ENCODE measurements at places on chromosomes 16 and 17.
A peak's percentile ranks its signal among the peaks of the same experiment; 100 is the strongest.

DNA sequence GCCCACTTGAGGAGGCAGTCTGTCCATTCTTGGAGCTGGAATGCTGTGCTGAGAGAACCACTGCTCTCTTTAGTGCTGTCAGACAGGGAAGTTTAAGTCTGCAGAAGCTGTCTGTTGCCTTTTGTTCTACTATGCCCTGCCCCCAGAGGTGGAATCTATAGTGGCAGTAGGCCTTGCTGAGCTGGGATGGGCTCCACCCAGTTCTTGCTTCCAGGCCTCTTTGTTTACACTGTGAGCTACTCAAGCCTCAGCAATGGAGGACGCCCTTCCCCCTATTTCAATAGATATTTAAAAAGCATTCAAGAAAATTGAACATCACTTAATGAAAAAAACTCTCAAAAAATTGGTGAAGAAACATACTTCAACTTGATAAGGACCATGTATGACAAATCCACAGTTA lies 313.5 kb downstream of the PHKB start:
- H3K4me1 ChIP-seq, result no peaks in the 10 kb centered on the region
- DNase-seq, result no peak
- no peak overlapping the region for H3K27ac ChIP-seq

GRCh38 chr17:4808378-4808767 lies 1.4 kb downstream of the PLD2 start:
- no peaks in the 10 kb centered on the region for H3K27me3 ChIP-seq
- peak overlapping the region; percentile 72 for H3K4me3 ChIP-seq
- H3K36me3 ChIP-seq, result peaks cover 16% of the 10 kb centered on the region

DNA sequence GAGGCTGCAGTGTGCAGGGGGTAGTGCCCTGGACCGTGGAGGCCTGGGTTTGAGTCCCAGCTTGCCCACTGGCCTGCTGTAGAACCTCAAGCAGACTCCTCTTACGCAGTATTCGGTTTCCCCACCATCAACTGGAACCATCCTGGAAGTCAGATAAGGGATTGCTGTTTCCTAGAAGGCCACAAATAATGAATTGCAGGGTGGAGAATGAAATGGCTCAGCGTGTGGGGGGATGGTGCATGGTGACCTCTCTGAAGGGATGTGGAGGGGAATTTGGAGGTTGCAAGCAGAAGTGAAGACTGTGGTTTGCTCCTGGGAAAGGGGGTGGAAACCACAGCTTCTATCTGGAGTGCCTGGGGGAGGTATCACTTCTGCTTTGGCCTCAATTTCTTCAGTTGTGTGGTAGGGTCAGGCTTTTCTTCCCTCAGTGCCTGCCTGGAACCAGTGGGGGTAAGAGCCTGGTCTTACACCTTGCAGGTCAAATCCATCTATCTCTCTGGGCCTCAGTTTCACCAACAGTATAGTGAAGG lies 1.7 kb downstream of the ADGRG5 start:
- no peaks in the 10 kb centered on the region for H3K36me3 ChIP-seq
- no peaks in the 10 kb centered on the region for H3K27me3 ChIP-seq
- no peak overlapping the region for H3K4me3 ChIP-seq
- peaks cover 15% of the 10 kb centered on the region for H3K4me1 ChIP-seq
- DNase-seq, result no peak

- no peak overlapping the region for H3K4me3 ChIP-seq
- no peak overlapping the region for H3K27ac ChIP-seq
- H3K36me3 ChIP-seq, result no peaks in the 10 kb centered on the region
- peaks cover 19% of the 10 kb centered on the region for H3K4me1 ChIP-seq
- DNase-seq, result no peak
- no peaks in the 10 kb centered on the region for H3K27me3 ChIP-seq
These were observed 48.9 kb upstream of the MSI2 start for GRCh38 chr17:57207396-57207795.

DNA sequence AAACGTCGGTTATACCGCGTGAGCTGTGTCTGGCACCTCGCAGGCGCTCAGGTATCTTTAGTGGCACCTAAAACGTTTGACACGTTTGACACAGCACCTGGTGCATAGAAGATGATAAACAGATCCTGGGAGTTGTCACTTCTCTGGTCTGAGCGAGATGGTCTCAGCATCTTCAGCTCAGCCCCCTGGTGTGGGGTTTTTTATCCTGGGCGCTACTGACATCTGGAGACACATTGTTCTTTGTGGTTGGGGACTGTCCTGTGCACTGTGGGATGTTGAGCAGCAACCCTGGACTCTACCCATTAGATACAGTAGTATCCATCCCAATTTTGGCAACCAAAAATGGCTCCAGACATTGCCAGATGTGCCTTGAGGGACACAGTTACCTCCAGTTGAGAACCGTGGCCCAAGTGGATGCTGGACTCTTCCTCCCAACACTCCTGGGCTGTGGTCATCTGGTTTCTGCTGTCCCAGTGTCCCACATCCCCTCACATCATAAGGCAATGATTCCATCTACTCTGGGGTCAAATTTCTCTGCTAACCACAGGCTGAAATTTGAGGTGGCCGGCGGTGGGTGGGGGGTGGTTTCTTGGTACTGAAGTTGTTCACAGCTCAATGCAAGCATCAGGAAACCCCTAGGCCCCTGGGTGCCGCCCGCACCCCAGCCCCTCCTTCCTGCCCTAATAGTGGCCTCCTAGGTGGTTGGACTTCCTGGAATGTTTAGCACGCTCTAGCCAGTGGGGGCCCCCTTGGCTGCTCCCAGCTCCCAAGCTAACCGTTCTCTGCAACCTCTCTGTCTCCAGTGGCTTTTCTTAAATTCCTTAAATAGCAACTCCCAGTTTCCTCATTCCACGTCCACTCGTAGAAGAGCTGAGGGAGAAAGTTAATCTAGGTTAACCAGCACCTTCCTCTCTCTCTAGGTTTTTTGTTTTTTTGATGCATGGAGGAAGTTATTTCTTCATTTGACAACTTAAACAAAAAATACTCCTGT lies 124.8 kb downstream of the ABCC1 start:
- peaks cover 40% of the 10 kb centered on the region for H3K36me3 ChIP-seq
- no peak overlapping the region for H3K4me3 ChIP-seq
- H3K27ac ChIP-seq, result no peak overlapping the region
- peaks cover 2% of the 10 kb centered on the region for H3K4me1 ChIP-seq
- H3K27me3 ChIP-seq, result no peaks in the 10 kb centered on the region
- no peak for DNase-seq
